ENCODE measurements at places on chromosomes 16 and 17.

DNA sequence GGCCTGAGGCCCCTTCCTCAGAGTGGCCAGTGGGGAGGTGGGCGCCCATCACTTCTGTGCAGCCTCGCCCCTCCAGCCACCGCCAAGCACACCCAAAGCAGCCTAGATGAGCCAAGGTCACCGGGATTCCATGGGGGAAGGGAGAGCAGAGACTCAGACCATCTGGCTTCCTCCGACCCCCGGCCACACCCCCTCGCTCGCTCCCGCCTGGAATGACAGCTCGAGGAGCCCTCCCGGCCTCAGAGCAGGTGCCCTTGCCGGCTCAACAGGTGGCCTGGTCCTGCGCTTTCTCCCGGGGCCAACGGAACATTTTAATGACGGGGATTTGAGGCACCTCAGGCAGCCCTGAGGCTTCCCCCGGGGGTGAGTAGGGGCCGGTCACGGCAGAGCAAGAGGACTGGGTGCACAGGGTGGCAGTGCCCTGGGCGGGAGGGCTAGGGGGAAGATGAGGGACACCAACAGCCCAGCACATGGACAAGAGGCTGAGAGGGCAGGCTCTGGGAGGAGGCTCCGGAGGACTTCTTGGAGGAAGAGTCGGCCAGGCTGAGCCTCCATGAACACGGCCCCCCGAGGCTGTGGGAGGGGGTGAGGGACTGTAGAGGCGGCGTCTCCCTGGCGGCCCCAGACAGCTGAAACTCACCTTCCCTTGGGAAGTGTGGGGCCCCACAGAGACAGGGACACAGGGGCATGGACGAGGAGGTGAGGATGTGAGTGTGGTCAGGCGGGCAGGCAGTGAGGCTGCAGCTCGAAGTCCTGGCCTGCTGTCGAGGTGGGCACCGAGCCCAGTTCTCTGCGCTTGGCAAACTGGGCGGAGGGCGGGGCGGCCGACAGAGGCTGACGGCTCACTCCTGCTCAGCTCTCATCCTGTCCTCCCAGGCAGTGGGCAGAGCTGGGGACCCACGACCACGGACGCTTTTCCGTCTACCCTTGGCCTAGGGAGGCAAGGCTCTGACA is 12.5 kb upstream of the C1QTNF8 start:
- peak; percentile 20 for DNase-seq

GRCh38 chr17:4345581-4346252 is 20.8 kb downstream of the UBE2G1 start:
- no peak for DNase-seq

GRCh38 chr16:88610909-88611812 is 27.2 kb upstream of the IL17C start:
- DNase-seq: peak; percentile 25

GRCh38 chr16:17269439-17269838 is 201.3 kb downstream of the XYLT1 start:
- no peak for DNase-seq

DNA sequence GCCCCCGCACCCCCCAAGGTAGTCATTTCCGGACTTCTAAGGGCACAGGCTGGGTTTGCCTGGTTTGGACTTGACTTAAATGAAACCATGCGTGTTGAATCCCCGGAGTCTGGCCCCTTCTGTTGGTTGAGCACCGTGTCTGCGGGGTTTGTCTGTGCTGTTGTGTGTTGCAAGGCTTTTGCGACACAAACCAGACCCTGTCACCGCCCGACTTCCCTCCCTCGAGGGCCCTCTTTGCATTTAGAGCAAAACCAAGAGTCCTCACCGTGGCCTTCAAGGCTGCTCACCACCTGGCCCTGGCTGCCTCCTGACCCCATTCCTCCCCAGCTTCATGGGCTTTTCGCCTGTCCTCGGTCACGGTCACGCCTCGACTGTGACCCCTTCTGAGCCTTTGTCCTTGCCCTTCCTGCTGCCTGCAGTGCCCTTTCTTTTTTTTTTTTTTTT is 7.4 kb downstream of the CRISPLD2 start:
- DNase-seq: no peak

GRCh38 chr17:18921912-18922451 is 30.0 kb upstream of the SLC5A10 start:
- no peak for DNase-seq

- no peak for DNase-seq
Measured at GRCh38 chr16:50428116-50428515, 59.3 kb upstream of the BRD7 start.

- no peak for DNase-seq
Measured at GRCh38 chr17:44402564-44403172, 13.2 kb upstream of the ITGA2B start.

DNA sequence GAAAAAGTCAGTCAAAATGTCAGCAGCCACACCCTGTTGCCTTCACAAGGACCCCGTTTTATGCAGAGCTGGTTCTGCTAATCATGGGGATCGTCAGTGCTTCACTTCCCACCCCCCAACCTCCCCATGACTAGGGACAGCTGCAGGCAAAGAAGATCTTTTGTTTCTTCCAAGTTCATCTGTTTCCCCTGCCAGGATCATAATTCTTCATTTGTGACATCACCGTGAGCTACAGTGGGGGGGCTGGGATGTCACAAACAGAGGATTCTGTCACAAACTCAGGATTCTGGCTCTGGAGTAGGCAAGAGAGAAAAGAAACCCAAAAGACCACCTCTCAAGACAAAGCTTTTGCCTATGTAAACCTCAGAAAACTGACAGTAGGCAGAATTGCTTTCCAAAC is 24.7 kb downstream of the DNAJC7 start:
- DNase-seq: peak; percentile 90

GRCh38 chr16:68339214-68339613 is 28.4 kb downstream of the PRMT7 start:
- DNase-seq: no peak

- no peak for DNase-seq
Measured at GRCh38 chr16:25108054-25108453, 3.5 kb upstream of the LCMT1 start.

DNA sequence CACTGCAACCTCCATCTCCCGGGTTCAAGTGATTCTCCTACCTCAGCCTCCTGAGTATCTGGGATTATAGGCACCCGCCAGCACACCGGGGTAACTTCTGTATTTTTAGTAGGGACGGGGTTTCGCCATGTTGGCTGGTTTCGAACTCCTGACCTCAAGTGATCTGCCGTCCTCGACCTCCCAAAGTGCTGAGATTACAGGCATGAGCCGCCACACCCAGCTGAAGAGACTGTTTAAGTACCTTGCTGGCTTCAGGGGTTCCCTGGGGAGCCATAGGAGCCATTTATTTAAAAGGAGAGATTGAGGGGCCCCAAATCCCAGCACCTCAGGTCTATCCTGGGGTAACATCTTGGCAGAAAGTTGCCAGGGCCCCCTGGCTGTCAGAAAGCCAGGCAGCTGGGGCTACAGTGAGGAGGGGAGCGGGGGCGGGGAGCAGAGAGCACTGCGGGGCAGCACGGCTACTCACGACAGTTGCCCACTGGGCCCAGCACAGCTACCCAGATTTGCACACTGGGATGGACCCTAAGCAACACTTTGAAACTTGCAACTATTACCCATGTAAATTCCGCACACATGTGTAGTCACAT is 1.6 kb downstream of the SNAI3 start:
- DNase-seq: no peak
